RPMI7951 (cell line): ENCODE measurements at places on chromosomes 6 and 20.

GRCh38 chr6:53672237-53672636, 6.7 kb upstream of the KLHL31 start:
- DNase-seq = no peak

GRCh38 chr6:3402310-3403237, 54.3 kb downstream of the SLC22A23 start:
- no peak for DNase-seq

DNA sequence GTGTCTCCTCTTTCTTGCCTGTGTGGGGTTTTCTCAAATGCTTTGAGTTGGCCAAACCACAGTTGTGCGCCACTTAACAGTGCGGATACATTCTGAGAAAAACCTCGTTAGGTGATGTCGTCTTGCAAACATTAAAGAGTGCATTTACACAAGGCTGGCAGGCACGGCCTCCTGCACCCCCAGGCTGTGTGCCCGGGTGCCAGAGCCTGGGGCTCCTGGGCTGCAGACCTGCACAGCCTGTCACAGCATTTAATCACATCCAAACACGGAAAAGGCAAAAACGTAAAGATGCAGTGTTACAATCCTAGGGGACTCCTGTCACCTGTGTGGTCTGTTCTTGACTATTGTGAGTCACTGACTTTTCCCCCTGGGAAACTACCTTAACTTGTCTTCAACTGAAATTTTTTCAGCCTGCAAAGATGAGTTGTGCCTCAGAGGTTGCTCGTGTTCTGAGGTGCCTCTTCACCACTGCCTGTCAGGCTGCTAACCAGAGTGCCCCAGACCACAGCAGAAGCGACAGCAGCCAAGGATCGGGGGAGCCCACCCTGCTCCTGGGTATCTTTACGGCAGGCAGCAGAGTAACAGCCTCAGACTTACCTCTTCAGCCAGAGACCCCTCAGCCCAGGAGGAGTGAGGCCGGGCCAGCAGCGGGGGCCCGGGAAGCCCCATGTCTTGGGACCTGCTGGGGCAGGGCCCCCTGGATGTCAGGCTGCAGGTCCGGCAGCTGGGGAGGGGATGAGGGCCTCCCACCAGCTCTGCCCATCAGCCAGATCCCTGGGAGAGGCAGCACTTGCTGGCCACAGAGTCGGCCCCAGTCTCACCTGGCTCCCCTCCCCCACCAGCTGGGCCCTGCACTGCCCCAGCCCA, 683 bp upstream of the C20orf204 start:
- no peak for DNase-seq

DNA sequence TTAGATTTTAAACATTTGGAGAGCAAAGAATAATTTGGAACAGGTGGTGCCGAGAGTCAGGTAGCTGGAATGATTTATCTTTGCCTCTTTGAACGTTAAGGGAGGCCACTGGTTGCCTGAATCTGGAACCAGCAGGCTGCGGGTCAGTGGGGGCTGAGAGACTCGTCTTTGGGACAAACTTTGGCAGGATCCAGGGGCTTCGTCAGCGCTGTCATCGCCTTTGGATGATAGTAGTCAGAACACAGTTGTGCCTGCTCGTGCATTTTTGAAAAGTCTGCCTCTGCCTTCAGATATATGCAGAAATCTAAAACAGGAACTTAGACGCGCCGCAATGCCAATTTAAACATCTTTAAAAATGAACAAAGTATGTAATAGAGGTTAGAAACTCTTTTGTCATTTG, 5.0 kb downstream of the EYA2 start:
- no peak for DNase-seq

DNA sequence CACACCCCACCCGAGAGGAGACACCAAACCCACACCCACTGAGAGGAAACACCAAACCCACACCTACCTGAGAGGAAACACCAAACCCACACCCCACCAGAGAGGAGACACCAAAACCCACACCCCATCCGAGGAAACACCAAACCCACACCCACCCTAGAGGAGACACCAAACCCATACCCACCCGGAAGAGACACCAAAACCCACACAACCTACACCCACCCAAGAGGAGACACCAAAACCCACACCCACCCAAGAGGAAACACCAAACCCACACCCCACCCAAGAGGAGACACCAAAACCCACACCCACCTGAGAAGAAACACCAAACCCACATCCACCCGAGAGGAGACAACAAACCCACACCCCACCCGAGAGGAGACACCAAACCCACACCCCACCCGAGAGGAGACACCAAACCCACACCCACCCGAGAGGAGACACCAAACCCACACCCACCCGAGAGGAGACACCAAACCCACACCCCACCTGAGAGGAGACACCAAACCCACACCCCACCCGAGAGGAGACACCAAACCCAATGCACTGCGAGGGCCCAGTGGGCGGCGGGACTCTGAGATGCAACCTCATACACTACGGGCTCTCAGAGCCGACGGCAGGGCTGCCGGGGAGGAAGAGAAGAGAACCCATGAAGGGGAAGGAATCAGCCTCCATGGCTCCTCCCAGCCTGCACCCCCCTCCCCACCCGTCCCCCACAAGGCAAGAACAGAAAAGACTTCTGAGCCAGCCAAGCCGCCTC, 83.3 kb downstream of the TAF4 start:
- DNase-seq = no peak

DNA sequence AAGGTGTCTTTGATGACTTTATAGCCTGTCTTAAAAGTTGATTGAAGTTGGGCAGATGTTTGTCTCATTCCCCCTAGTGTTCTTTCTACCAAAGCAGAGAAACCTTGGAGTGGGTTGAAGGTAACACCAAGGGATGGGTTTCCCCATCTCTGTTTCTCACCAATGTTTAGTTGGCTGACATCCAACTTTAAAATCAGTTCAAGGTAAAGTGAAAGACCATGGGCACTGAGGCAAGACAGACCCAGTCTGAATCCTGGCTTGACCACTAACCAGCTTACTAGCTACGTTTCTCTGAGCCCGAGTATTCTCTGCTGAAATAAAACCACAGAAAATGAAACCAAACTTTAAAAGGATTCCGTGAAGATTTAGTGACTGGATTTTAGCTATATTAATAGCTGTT, 258.9 kb downstream of the KIF16B start:
- no peak for DNase-seq

GRCh38 chr6:39226639-39227329, 2.5 kb downstream of the KCNK5 start:
- DNase-seq = no peak

DNA sequence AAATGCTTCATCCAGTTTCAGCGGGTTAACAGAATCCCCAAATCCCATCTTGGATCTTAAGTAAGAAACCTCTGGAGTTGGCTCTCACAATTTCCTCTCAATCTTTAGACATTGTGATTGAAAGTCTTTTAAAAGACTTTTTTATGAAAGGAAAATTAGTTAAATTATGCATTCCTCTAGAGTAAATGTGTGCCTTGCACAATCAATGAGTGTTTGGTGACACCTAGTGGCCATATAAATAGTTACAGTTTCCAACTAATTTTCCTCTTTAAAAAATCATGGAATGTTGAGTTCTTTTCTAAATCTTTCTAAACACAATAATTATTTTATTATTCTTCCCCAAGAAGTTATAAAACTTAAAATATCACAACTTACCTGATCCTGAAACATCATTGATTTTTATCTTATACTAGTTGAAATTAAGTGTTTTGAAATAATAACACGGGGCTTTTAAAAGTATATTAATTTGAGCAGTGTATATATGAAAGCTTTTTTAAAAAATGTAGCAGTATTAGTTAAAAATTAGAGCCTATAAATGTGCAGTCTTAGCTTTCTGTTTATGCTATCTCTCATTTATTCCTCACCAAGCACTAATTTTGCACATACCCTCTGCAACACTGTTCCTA, 66.4 kb downstream of the PKHD1 start:
- DNase-seq = peak; percentile 16

- DNase-seq = no peak
These were observed 220.2 kb downstream of the ATXN1 start for GRCh38 chr6:16540804-16541752.

GRCh38 chr6:167056370-167056769, 57.2 kb downstream of the CEP43 start:
- peak; percentile 52 for DNase-seq

DNA sequence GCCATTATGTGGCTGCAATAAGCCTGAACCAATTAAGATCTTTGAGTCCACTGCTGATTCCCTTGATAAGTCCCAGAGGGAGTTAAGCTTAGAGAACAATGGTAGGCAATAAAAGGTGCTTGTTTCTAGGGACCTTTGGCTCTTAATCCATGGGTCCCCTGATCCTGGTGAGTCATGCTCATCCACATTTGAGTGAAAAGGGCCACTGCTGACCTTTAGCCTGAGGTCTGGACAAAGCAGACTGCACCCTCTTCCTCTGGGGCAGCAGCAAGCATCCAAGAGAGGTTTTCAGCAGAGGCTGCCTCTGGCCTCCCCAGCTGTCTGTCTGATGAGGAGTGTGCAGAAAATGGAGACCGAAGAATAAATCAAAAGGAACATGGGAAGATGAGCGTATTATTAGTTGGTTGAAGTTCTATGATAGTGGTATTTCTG, 16.1 kb upstream of the SCGN start:
- DNase-seq = no peak

- peak; percentile 85 for DNase-seq
These were observed 2.5 kb downstream of the GTF2H5 start for GRCh38 chr6:158170656-158171081.

DNA sequence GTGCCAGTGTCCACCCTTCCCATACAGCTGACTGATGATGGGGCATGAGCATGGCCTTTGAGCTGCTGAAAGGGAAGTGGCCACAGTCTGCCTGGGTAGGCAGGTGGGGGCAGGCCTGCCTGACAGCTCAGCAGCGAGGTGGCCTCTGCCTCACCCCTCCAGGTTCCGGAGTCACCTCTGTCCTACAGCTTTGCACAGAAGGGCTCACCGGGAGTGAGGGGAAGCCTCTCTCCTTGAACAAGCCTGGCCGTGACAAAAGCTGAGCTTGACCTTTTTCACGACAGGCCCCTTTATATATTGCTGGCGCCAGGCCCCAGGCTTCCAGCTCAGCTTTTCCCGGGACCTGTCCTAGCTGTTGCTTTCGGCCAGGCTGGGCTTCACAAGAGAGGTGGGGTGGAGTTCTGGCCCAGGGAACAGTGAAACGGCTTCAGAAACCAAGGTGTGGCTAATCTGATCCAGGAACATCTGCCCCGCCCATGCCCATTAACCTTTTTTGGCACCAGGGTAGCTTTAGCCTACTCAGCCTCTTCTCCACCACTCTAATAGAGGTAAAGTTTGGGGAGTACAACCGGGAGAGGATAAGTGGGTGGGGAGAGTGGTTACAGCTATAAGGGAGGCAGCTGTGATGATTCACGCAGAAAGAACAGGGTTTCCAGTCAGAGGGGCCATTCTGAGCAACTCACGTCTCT, 42.9 kb downstream of the C6orf132 start:
- peak; percentile 50 for DNase-seq

- peak; percentile 24 for DNase-seq
These were observed 324.2 kb downstream of the UBE3D start for GRCh38 chr6:82741325-82741995.

DNA sequence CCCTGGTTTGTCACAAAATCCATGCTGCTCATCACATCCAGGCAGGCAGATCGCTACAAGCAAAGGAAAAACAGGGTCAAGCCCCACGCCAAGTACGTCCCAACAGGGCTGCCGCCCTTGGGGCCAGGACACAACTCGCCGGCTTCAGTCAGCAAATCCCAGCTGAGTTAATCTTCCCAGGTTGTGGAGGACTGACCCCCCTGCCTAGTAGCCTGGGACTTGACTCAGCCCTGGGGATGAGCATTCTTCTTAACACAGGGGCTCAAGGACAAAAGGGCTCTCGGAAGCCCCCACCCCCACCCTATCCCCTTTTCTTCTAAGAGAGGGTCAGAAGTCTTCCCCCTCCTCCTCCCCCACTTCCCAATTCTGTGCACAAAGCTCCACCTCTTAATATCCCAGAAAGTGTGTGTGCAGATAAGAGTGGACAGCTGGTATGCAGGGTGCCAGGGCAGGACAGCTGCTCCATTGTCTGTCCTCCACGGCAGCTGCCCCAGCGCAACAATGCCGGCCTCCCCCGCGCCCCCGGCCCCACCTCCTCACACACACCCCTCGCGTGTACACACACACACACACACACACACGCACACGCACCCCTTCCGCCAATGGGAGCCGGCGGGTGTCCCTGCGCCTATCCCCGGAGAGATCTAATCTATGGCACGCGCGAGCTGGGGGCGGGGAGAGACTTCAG, 4.5 kb downstream of the DLL1 start:
- DNase-seq = no peak

DNA sequence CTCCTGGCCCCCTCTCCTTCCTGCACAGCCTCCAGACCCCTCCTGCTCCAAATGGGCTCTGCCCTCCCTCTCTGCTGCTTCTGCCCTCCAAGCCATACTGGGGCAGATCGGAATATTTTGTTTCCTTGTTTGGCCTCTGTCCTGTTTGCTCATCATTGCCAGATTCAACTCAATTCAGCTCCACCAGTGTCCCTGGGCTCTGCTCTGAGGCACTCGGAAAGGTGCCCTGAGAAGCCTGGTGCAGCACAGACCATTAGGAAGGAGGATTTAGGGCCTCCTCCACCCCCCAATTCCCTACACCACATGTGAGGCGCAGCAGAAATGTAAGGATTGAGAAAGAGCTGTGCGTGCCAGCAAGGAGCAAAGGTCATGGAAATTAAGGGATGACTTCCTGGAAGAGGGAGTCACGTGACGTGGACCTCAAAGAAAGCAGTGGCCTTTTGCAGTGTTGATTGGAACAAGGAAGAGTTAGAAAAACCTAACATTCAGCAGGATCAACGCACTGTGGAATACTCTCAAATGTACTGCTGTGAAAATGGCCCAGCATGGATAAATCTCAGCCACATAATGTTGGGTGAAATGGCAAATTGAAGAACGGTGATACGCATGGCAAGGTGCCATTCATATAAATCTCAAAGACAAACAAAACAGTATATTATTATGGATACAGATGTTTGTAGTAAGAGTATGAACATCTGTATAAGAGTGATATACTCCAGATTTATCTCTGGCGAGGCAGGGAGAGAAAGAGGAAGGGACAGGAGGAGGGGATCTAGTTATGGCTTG, 229.5 kb upstream of the RNF24 start:
- no peak for DNase-seq

GRCh38 chr6:43956478-43956877, 170.8 kb downstream of the MRPL14 start:
- DNase-seq = no peak
